ENCODE measurements at places on chromosomes 11 and 22. TPM values are rescaled to one million over a fixed set of nuclear protein-coding genes. Genes with fewer than 3 reads are reported as not detected.

DNA sequence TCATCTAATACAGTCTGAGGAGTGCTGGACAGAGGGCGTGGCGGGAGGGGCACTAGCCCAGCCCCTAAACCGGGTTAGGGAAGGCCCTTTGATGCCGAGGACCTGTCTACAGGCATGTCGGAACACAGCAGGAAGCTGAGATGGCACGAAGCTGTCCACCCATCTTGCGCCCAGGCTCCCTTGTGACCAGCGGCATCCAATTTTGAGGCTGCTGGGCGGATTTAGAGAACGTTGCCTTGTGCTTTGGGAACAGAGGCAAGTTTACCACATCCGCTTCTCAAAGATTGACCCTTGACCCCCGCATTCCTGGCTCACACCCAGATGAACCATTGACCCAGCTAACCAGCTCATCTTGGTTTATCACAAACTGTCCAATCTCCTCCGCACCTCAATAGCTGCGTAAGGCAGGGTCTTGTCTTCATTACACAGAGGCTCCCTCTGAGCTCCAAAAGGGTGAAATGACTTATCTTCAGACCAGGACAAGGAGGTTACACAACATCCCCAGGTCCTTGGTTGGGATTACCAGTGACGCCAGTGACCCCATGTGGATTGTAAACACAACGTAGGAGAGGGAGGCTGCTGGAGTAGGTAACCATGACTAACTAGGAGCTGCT, 4.5 kb downstream of the FAM83F start:
- no peaks in the 10 kb centered on the region for H3K36me3 ChIP-seq
- no peak overlapping the region for H3K27ac ChIP-seq
- H3K27me3 ChIP-seq, result peaks cover 3% of the 10 kb centered on the region
- no peak overlapping the region for H3K4me3 ChIP-seq
- DNase-seq, result peak; percentile 42

DNA sequence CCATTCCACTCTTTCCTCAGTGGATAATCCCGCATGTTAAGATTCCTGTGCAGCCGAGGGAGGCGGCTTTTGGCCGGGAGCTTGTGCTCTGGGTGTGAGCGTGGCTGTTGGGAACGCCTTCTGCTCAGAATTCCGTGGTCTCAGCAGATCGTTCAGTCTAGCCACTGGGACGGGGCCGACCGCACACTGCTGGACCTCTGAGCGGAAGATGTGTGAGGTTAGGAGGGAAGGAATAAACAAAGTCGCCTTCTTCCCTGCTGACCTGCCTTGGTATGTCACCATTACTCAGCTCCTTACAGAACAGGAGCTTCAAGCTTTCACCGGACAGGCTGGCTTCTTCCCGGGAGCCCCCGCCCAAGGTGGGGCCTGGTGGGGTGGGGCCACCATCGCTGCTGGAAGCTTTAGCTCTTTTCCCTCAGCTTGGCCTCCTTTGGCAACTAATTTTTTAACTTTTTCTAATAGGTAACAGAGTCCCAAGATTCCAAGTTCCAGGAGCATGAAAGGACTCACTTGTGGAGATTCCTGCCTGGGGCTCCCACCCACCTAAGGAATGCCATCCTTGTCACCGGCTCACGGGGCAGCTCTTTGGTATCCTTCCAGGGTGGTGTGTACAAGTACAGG, 22.5 kb upstream of the SEPTIN5 start:
- H3K36me3 ChIP-seq, result no peaks in the 10 kb centered on the region
- peaks cover 6% of the 10 kb centered on the region for H3K27me3 ChIP-seq
- no peak for DNase-seq
- H3K4me3 ChIP-seq, result no peak overlapping the region
- no peaks in the 10 kb centered on the region for H3K4me1 ChIP-seq
- H3K27ac ChIP-seq, result no peak overlapping the region

DNA sequence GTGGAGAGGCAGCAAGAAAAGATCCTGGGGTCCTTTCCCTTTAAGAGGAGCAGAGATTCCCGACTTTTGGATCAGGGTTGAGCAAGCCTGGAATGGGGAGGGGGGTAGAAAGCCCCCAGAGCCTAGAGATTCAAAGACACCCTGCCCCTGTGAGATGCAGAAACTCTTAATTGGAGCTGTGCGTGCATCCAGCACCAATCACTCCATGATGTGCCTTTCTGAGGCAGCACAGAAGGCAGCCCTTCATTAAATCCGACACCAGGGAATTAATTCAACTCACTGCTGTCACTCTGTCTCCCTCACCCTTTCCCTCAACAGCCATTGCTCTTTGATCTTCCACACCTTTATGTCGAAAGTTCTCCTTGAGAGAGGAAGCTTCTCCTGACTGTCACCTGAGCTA, 43.0 kb downstream of the DSCAML1 start:
- H3K4me1 ChIP-seq, result no peaks in the 10 kb centered on the region
- no peak overlapping the region for H3K27ac ChIP-seq
- DNase-seq, result no peak
- no peaks in the 10 kb centered on the region for H3K36me3 ChIP-seq

DNA sequence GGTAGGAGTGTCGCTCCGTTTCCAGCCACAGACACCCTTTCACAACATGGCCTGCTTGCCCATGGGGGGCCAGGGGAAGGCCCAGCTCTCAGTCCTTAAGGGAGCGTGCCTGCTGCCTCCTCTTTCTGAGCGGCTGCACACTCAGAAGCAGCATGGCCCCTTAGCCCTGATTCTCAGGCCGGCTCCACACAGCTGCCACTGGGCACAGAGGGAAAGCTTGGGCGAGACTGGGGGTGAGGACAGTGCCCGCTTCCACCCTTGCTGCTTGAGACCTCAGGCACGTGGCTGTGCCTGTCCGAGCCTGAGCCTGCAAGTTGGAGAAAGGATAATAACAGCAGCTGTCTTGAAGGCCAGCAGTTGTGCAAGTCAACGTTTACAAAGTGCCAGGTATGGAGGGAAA, 416.3 kb downstream of the SHANK2 start:
- H3K4me3 ChIP-seq, result no peak overlapping the region
- H3K36me3 ChIP-seq, result peaks cover 2% of the 10 kb centered on the region
- H3K4me1 ChIP-seq, result no peaks in the 10 kb centered on the region
- DNase-seq, result no peak
- peaks cover 3% of the 10 kb centered on the region for H3K27me3 ChIP-seq

- H3K36me3 ChIP-seq, result no peaks in the 10 kb centered on the region
- no peak for DNase-seq
- no peaks in the 10 kb centered on the region for H3K27me3 ChIP-seq
- no peak overlapping the region for H3K27ac ChIP-seq
Measured at GRCh38 chr11:127710831-127711230, 710.3 kb upstream of the KIRREL3 start.

GRCh38 chr11:119339589-119340334, 921 bp downstream of the C1QTNF5 start:
- H3K27me3 ChIP-seq, result peaks cover 24% of the 10 kb centered on the region
- DNase-seq, result peak; percentile 51
- no peak overlapping the region for H3K27ac ChIP-seq
- peaks cover 38% of the 10 kb centered on the region for H3K4me1 ChIP-seq
- H3K4me3 ChIP-seq, result peak overlapping the region; percentile 22
- H3K36me3 ChIP-seq, result peaks cover 9% of the 10 kb centered on the region

- H3K36me3 ChIP-seq, result no peaks in the 10 kb centered on the region
- no peak overlapping the region for H3K27ac ChIP-seq
- H3K27me3 ChIP-seq, result no peaks in the 10 kb centered on the region
Measured at GRCh38 chr22:38767313-38767712, 11.5 kb upstream of the SUN2 start.

- DNase-seq, result no peak
- H3K4me3 ChIP-seq, result peak overlapping the region; percentile 92
- no peaks in the 10 kb centered on the region for H3K27me3 ChIP-seq
- H3K27ac ChIP-seq, result peak overlapping the region; percentile 93
- peaks cover 33% of the 10 kb centered on the region for H3K4me1 ChIP-seq
Measured at GRCh38 chr11:66311470-66311964, 5.3 kb downstream of the CD248 start.

DNA sequence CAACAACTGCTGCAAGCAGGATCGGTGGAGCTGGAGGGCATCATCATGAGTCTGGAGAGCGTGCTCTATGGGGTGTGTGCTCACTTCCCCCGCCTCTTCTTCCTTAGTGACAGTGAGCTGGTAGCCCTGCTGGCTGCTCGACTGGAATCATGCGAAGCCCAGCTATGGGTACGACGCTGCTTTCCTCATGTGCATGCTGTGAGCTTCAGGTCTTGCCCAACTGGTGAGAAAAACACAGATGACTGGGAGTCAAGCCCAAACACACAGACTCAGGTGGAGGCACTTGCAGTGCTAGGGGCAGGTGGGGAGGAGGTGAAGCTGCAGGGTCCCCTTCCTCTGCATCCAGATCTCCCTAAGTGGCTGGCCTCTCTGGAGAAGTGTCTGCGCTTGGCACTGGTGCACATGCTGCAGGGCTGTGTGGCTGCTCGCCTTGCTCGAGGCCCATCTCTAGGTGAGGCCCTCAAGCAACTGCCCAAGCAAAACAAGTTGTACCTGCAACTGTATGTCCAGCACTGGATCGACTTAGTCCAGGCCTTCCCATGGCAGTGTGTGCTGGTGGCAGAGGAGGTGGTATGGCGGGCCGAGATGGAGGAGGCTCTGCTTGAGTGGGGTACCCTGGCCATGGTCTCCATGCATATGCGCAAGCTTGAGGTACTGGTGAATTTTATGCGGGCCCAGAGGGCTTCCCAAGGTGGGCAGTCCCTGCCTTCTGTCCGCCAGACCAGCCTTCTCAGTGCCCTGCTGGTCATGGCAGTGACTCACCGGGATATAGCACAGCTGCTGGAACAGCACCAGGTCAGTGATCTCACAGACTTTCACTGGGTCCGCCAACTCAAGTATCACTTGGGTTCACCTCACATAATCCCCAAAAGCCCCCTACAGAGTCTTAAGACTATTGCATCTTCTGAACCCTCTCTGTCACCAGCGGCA, 48.1 kb downstream of the DNHD1 start:
- H3K4me3 ChIP-seq, result no peak overlapping the region
- no peak for DNase-seq
- peaks cover 11% of the 10 kb centered on the region for H3K36me3 ChIP-seq
- no peaks in the 10 kb centered on the region for H3K27me3 ChIP-seq
- no peaks in the 10 kb centered on the region for H3K4me1 ChIP-seq

GRCh38 chr11:128465531-128465930, 121.8 kb downstream of the ETS1 start:
- H3K36me3 ChIP-seq, result peaks cover 96% of the 10 kb centered on the region
- H3K27me3 ChIP-seq, result no peaks in the 10 kb centered on the region
- H3K4me1 ChIP-seq, result peaks cover 96% of the 10 kb centered on the region
- peak overlapping the region; percentile 97 for H3K27ac ChIP-seq
- peak overlapping the region; percentile 74 for H3K4me3 ChIP-seq

GLYAT gene
- total RNA-seq, result not detected

GGTLC2 gene
- total RNA-seq, result not detected
